ENCODE measurements at places on chromosomes 13 and 19.

GRCh38 chr13:41408746-41409145 lies 48.6 kb upstream of the RGCC start:
- DNase-seq: no peak
- no peaks in the 10 kb centered on the region for H3K4me1 ChIP-seq
- no peak overlapping the region for H3K4me3 ChIP-seq
- no peaks in the 10 kb centered on the region for H3K36me3 ChIP-seq
- H3K27me3 ChIP-seq: no peaks in the 10 kb centered on the region

- H3K27me3 ChIP-seq: no peaks in the 10 kb centered on the region
- DNase-seq: no peak
- H3K4me3 ChIP-seq: no peak overlapping the region
- no peak overlapping the region for H3K27ac ChIP-seq
- H3K4me1 ChIP-seq: no peaks in the 10 kb centered on the region
Measured at GRCh38 chr19:33569821-33570220, 48.2 kb upstream of the PEPD start.

DNA sequence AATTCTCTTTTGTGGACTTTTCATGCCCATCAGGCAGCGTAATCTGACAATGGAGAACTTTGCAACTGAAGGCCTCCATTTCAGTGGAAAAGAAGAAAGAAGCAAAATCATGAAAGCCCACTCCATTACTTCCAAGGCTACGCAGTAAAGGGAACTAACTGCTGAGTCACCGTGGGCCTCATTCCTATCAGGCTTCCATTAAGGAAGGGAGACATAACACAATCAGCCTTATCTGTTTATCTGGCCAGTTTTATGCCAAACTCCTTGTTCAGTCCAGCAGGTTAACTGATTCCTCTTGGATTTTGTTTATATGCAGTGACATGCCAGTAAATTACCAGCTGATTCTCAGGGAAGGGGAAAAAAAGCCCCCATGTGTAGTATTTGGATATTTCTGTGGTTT lies 56.8 kb upstream of the KATNAL1 start:
- no peak overlapping the region for H3K4me3 ChIP-seq
- no peak overlapping the region for H3K27ac ChIP-seq
- H3K4me1 ChIP-seq: no peaks in the 10 kb centered on the region
- DNase-seq: no peak
- H3K36me3 ChIP-seq: no peaks in the 10 kb centered on the region
- no peaks in the 10 kb centered on the region for H3K27me3 ChIP-seq

- H3K27me3 ChIP-seq: no peaks in the 10 kb centered on the region
- H3K36me3 ChIP-seq: no peaks in the 10 kb centered on the region
- H3K27ac ChIP-seq: peak overlapping the region; percentile 88
- peak overlapping the region; percentile 83 for H3K4me3 ChIP-seq
- DNase-seq: no peak
Measured at GRCh38 chr19:37078717-37079032, 442 bp downstream of the ZNF420 start.

- H3K36me3 ChIP-seq: no peaks in the 10 kb centered on the region
- H3K27me3 ChIP-seq: no peaks in the 10 kb centered on the region
- no peak overlapping the region for H3K4me3 ChIP-seq
- no peak overlapping the region for H3K27ac ChIP-seq
Measured at GRCh38 chr13:98212763-98213162, 35.7 kb upstream of the RNF113B start.

DNA sequence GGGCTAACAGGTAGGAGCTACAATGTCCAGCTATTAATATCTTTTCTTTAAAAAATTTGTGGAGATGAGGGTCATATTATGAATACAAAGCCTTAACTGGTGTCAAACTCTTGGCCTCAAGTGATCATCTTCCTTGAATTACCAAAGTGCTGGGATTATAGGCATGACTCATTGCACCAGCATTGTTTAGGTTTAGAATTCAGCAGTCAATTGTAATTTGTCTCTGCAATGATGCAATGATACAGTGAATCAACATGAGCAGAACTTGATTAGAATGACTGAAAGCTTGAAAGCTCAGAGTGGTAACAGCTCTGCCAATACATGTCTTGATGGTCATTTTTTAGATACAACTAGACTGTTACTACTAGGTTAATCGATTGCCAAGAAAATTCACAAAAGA lies 752.8 kb upstream of the MIR17HG start:
- H3K27me3 ChIP-seq: no peaks in the 10 kb centered on the region
- no peaks in the 10 kb centered on the region for H3K4me1 ChIP-seq
- DNase-seq: no peak

DNA sequence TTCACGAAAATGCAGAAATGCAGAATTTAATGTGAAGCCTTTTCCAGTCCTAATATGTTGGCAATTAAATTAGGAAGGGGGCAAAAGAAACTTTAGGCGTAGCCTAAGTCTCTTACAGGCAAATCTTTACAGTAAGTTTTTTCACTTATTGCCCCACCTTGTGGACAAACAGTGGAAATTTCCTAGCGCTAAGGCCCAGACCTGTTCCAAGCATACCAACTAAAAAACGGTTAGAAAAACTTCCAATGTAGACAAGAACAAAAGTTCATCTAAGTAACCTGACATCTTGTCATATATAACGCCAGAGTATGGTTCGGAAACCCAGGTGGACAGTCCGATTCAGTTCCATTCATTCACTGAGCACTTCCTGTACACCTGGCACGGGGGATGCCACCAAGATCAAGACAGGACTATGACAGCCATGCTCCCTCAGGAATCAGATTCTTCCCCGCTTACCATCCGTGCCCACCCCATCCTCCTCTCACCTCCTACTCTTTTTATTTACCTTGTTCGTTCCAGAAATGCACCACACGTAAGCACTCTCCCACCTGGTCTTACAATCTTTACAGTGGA lies 4.9 kb downstream of the ZAR1L start:
- peak overlapping the region; percentile 65 for H3K4me3 ChIP-seq
- H3K4me1 ChIP-seq: peaks cover 4% of the 10 kb centered on the region
- no peaks in the 10 kb centered on the region for H3K27me3 ChIP-seq
- H3K27ac ChIP-seq: peak overlapping the region; percentile 50

- peak overlapping the region; percentile 63 for H3K4me3 ChIP-seq
- no peaks in the 10 kb centered on the region for H3K36me3 ChIP-seq
- DNase-seq: no peak
- peaks cover 9% of the 10 kb centered on the region for H3K4me1 ChIP-seq
- H3K27me3 ChIP-seq: no peaks in the 10 kb centered on the region
- peak overlapping the region; percentile 86 for H3K27ac ChIP-seq
Measured at GRCh38 chr13:75762076-75762937, 126.2 kb downstream of the LMO7 start.

- H3K36me3 ChIP-seq: no peaks in the 10 kb centered on the region
Measured at GRCh38 chr13:37753776-37754175, 115.8 kb downstream of the TRPC4 start.

GRCh38 chr13:73254827-73255226 lies 196.0 kb downstream of the KLF5 start:
- H3K4me3 ChIP-seq: no peak overlapping the region
- H3K27ac ChIP-seq: no peak overlapping the region
- DNase-seq: no peak
- no peaks in the 10 kb centered on the region for H3K36me3 ChIP-seq

GRCh38 chr19:7788178-7788932 lies 25.3 kb downstream of the CLEC4M start:
- H3K36me3 ChIP-seq: no peaks in the 10 kb centered on the region
- no peaks in the 10 kb centered on the region for H3K27me3 ChIP-seq
- H3K4me3 ChIP-seq: no peak overlapping the region
- no peak for DNase-seq

DNA sequence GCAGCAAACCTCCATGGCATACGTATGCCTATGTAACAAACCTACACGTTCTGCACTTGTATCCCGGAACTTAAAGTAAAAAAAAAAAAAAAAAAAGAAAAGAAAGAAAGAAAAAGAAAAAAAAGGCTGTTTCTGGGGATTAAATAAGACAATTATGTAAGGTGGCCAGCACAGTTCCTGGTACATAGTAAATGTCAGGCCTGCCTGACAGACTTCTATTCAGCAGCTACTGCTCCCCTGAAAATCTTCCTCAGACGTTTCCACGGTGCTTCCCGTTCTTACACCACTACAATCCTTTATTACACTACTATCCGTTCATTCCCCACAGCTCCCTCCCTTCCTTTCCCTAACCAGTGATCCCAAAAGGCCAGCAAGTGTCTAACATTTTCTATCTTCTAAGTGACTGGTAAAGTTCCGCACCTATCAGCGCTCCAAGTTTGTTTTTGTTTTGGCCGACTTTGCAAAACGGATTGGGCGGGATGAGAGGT lies 636 bp upstream of the RB1 start:
- no peaks in the 10 kb centered on the region for H3K36me3 ChIP-seq
- peaks cover 18% of the 10 kb centered on the region for H3K4me1 ChIP-seq
- peak overlapping the region; percentile 97 for H3K27ac ChIP-seq
- H3K4me3 ChIP-seq: peak overlapping the region; percentile 100
- H3K27me3 ChIP-seq: no peaks in the 10 kb centered on the region
- DNase-seq: no peak

- DNase-seq: no peak
- no peaks in the 10 kb centered on the region for H3K4me1 ChIP-seq
- no peak overlapping the region for H3K27ac ChIP-seq
- no peaks in the 10 kb centered on the region for H3K27me3 ChIP-seq
Measured at GRCh38 chr19:29489172-29489951, 36.4 kb upstream of the VSTM2B start.

- H3K4me1 ChIP-seq: peaks cover 3% of the 10 kb centered on the region
- H3K4me3 ChIP-seq: no peak overlapping the region
Measured at GRCh38 chr13:48624858-48625257, 28.9 kb upstream of the CYSLTR2 start.

DNA sequence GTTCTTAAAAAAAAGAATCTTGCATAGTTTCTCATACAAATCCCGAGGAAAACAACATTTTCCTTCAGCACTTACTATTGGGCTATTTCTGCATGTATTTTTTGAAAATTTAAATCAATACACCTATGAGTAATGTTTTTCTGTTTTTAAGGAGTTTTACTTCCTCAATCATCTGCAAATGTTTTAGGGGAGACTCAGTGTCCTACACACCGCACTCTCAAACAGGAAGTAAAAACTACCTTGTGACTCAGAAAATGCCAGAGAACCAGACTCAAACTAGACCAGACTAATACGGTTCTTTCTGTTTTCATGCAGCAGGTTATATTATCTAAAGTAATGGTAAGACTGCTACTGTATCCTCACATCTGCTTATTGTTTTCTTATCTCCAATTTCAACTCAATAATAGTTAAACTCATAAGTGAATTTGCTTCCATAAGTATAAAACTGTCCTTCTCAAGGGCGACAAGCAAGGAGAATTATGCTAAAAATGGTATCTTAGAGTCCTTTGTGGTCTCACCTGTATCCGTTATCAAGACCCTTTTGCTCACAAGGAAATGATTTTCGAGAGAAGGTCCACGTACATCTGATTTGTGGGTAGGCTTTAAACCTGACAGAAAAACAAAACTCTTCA lies 52.5 kb downstream of the FLT3 start:
- no peak overlapping the region for H3K4me3 ChIP-seq
- H3K4me1 ChIP-seq: no peaks in the 10 kb centered on the region
- H3K27ac ChIP-seq: no peak overlapping the region
- no peak for DNase-seq

GRCh38 chr13:93413972-93414717 lies 187.5 kb downstream of the GPC6 start:
- H3K36me3 ChIP-seq: no peaks in the 10 kb centered on the region
- DNase-seq: no peak
- no peak overlapping the region for H3K27ac ChIP-seq
- H3K27me3 ChIP-seq: no peaks in the 10 kb centered on the region

- no peak for DNase-seq
- no peaks in the 10 kb centered on the region for H3K36me3 ChIP-seq
- H3K27ac ChIP-seq: no peak overlapping the region
- H3K4me1 ChIP-seq: no peaks in the 10 kb centered on the region
- no peaks in the 10 kb centered on the region for H3K27me3 ChIP-seq
Measured at GRCh38 chr13:67632590-67632989, 402.5 kb upstream of the PCDH9 start.

DNA sequence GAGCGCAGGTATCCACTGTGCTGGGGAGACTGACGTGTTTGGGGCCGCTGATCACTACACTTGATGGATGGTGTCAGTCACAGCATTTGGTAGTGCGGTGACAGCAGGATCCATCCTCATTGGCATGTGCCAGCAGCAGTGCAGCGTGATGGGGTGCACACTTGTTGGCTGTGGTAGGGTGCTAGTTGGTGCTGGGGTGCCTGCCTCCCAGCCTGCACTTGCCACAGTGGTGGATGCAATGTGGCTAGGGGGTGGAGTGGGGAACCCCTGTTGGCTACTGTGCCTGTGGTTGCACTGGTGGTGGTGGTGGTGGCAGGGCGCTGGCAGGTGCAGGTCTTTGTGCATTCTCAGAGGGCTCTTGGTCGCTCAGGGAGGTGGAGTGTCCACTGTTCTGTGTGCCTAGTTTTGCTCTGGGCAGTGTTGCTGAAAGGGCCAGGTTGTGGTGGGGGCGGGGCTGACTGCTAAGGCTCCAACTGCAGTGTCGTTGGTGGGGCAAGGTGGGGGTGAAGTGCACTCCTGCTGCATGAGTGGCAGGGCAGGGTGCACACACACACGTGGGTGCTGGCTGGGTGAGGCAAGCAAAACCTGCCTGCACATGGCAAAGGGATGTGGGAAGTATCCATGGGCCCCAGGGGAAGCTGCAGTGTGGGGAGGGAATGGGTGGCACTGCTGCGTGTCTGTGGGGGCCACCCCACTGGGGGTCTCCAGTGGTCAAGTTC lies 84.8 kb downstream of the ZMYM2 start:
- H3K36me3 ChIP-seq: peaks cover 14% of the 10 kb centered on the region
- no peaks in the 10 kb centered on the region for H3K27me3 ChIP-seq
- H3K4me1 ChIP-seq: no peaks in the 10 kb centered on the region
- no peak overlapping the region for H3K27ac ChIP-seq
- no peak for DNase-seq
- H3K4me3 ChIP-seq: no peak overlapping the region

DNA sequence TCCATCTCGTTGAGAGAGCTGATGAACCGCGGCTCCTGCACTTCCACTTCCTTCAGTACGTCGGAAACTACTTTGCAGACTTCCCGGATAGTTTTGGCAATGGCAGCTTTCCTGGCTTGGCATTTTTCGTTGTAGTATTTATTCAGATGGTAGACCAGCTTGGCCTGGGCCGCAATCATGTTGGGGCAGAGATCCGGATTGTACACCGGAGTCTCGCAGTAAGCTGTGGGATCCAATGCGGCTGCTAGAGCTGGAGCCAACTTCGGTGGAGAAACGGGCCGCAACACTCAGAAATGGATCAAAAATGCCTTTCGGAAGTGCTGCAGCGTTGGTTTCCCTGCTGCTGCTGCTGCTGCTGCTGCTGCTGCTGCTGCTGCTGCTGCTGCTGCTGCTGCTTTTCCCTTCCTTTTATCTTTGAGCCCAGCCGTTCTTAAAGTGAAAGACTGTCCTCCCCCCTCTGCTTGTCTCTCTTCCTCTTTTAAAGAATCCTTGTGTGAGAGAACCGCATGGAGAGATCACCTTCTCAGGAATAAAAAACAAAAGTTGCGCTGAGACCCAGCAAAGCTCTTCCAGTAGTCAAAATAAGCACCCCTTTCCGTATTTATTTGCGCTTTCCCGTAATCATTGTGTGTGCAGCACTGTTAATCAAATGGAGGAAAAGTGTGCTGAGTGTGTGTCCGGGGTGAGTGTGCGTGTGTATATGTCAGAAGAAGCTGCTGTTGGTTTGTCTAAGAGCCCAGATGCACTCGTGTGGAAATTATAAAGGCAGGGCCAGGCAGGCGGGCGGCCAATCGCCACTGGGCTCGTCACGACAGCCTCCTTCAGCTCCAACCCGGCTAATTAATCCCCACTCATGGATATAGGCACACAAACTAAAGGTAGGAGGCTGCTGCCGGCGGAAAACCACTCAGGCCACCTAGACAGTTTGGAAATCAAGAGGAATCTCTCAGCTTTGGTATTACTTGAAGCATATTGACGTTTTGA lies at the start of gene MAB21L1:
Gene MAB21L1 (minus strand): TSS at position 730 of the 984 bp plus-strand sequence. CDS start 551 bp downstream, at position 179.
- H3K4me1 ChIP-seq: no peaks in the 10 kb centered on the region
- peaks cover 3% of the 10 kb centered on the region for H3K27me3 ChIP-seq
- no peak within 1 kb of the TSS for H3K27ac ChIP-seq
- H3K4me3 ChIP-seq: peak within 1 kb of the TSS; percentile 66

- H3K4me3 ChIP-seq: no peak overlapping the region
- H3K4me1 ChIP-seq: no peaks in the 10 kb centered on the region
- DNase-seq: no peak
- H3K27ac ChIP-seq: no peak overlapping the region
Measured at GRCh38 chr19:42433503-42434260, 6.5 kb upstream of the LIPE start.

All from thoracic aorta (tissue), 2 donors.